ENCODE measurements at places on chromosomes 16 and 17. TPM values are rescaled to one million over a fixed set of nuclear protein-coding genes. Genes with fewer than 3 reads are reported as not detected.

DNA sequence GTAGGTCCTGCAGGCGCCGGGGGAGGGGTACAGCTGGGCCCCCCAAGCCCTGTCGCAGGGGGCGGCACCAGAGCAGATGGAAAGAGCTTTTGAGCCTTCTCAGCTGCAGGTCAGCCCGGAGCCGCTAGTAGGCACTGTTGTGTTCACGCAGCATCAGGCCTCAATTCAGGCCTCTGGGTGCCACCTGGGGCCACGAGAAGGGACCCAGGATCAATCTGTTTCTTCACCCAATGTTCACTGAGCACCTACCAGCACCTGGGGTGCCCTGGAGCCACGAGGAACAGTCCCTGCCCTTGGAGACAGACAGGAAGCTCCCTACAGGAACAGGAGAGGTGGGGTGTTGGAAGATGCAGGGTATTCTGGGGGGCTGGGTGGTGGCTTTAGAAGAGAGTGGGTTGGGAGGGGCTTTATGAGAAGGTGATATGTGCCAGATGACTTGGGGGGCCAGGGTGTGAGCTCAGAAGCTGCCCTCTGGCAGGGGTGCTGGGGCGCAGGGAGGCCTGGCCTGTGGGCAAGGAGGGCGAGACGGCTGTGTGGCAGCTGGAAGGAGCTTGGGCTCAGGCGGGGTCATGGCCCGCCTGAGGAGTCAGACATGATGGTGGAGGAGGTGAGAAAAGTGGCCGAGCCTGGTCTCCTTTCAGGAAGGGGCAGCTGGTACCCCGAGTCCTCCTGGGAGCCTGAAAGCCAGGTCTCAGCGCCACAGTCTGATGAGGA, 121.9 kb upstream of the GSE1 start:
- no peak for DNase-seq

DNA sequence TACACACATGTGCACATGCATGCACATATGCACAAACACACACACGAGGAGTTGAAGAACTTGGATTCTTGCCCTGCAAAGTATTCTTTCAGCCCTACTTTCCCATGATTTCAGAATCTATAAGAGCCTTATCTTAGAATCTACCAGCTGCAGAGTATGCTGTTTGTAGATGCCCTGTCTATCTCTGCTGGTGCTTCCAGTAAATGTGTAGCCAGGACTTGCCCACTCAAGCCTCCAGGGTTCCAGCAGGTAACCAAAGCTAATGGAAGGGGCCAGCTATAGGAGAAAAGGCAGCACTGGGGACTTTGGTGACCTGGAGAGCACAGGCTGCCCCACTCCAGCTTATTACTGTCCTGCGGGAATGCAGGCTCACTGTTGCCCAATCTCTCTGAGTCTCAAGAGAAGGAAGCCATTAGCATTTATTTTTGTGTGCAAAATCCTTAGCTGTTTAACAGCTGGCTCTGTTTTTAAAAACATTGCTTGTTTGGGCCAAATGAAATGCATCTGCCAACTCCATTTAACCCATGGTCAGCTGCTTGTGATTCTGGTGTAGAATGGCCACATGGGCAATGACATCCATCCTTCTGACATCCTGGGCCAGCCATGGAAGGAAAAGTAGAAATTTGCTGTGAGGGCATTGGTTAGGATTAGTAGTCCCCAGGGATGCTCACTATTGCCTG, 28.6 kb upstream of the XYLT1 start:
- no peak for DNase-seq

DNA sequence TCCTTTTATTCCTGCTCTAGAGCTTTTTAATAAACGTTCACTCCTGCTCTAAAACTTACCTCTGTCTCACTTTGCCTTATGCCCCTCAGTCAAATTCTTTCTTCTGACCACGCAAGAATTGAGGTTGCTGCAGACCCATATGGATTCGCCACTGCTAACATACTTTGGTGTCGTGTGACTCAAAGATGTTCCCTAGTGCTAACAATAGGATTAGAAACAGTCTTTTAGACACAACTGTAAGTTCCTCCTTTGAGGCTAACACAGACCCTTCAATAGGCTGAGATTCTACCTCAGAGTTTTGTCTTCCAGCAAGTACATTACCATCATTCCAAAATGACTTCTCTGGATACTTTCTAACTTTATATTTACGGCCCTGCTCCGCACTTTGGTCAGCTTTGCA, 149.5 kb upstream of the COX10 start:
- no peak for DNase-seq

- no peak for DNase-seq
Measured at GRCh38 chr17:2478458-2478857, 33.2 kb downstream of the METTL16 start.

- DNase-seq, result no peak
Measured at GRCh38 chr16:9408297-9408878, 316.9 kb downstream of the HAPSTR1 start.

GRCh38 chr17:35554668-35555067, 6.0 kb downstream of the SLFN14 start:
- no peak for DNase-seq

DNA sequence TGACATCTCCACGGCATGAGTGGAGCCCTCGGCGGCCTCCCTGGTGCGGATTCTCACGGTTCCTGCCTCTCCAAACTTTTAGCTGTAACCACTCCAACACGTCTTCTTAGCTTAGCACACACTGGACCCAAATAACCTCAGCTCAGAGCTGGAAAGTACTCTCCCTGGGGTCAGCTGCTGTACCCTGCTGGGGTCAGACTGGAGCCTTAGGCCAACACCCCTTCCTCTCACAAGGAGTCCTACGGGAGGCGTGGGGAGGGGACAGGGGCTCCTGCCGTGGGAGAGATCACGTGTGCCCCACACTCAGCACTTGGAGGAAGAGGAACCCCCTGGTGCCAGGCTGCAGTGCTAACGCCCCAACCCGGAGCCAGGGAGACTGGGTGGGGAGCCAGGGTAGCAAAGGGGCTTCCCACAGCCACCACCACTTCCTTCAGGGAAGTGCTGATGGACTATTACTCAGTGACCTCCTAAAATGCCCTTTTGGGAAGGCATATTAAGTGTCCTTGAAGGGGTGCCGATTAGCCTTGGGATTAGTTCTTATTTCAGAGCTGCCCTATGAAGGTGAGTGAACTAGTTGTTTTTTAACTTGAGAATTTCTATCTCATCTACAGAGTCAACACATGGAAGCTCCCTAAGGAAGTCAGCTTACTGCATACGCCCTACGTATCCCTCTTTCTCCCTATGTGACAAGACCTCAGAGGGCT, 124.0 kb downstream of the HIC1 start:
- no peak for DNase-seq

GRCh38 chr17:14282726-14283125, 18.2 kb upstream of the HS3ST3B1 start:
- DNase-seq, result no peak

GRCh38 chr17:66580184-66580955, 254.5 kb upstream of the CACNG5 start:
- DNase-seq, result peak; percentile 30

DNA sequence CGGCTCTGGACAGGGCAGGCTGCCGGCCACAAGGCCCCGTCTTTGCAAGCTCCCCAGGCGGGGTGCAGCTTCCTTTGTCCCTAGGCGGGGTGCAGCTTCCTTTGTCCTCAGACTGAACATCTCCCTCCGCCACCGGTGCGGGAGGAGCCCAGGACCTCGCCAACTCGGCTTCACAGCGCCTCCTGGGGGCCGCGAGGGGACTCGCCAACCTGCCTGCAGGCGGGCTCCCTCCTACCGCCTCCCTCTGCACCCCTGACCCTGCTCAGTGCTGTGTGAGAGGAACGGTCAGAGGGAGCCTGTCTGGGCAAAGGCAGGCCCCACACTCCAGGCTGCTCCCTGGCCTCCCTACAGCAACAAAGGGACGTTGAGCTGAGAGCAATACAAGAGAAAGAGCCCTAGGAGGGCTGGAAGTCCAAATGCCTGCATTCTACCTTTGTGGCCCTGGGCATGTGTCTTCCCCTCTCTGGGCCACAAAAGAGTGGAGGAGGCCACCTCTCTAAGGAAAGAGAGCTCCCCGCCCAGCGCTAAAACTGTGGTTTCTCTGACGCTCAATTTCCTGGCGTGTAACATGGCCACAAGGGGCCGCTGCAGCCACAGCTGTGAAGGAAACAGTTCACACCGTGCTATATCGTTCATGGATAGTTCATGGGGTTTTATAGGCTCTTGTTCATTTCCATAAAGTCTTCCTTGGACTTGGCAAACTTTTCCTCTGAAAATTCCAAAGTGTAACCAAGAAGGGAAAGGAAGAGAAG, 20.9 kb upstream of the KRT19 start:
- DNase-seq, result peak; percentile 79

- no peak for DNase-seq
Measured at GRCh38 chr16:80804526-80805383, at the start of gene CDYL2. TSS of gene CDYL2 (minus strand) at chr16:80804598. CDS start at chr16:80804173, 425 bp downstream.

DNA sequence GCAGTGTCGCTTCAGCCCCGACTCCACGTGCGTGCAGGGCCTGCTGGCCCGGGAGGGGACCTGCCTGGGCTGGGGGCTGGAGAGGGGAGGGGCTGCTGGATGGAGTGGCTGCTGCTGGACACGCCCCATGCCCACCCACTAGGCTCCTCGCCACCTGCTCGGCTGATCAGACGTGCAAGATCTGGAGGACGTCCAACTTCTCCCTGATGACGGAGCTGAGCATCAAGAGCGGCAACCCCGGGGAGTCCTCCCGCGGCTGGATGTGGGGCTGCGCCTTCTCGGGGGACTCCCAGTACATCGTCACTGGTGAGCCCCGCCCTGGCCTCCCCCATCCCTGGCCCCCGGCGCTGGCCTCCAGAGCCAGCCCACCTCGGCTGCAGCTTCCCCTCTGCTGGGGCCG, 2.4 kb downstream of the BRICD5 start:
- DNase-seq, result no peak

GRCh38 chr17:61232871-61233270, 166.8 kb upstream of the TBX2 start:
- DNase-seq, result no peak

- no peak for DNase-seq
Measured at GRCh38 chr16:10501016-10501607, 79.3 kb downstream of the EMP2 start.

DNA sequence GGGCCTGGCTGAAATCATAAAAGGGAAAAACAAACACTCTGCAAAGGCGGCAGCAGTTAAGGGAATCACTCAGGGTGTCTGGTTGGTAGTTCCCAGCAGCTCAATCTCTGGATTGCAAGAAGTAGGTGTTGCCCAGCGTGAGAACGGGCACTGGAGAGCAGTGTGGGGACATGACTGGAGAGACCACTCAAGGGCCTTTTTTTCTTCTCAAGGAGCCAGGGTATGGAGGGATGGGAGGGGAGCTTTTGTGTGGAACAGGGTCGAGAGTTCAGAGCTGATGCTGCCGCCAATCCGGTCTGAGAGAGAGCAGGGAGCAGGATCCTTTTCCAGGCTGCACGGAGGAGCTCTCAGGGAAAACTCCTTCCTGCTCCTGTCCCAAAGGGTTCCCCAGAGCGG, 15.2 kb downstream of the SCNN1B start:
- DNase-seq, result no peak

DNA sequence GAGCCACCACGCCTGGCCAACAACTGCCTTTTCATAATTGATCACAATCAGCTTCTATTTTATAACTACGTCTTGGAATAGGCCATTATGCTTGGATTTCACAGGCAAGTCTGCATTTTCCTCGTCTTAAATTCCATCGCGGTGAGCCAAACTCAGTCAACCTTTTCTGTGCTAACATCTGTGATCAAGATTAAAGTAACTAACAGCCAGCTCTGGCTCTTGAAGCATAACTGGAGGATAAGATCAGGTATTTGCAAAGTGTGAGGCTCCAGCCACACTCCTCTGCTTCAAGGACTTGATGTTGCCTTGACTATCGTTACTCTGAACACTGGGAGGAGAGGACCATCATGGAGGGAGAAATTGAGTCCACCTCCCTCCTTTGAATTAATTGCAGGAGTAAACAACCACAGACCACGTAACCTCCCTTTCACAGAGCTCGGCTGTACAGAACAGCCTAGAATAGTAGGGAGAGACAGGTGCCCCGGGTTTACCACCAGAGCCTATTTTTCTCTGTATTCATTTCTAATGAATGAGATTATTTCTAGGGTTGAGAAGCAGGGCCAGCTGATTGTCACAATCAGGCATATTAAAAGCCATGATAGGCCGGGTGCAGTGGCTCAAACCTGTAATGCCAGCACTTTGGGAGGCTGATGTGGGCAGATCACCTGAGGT, 143.0 kb downstream of the XYLT1 start:
- DNase-seq, result no peak

- DNase-seq, result peak; percentile 72
Measured at GRCh38 chr16:17273142-17273561, 197.6 kb downstream of the XYLT1 start.

DNA sequence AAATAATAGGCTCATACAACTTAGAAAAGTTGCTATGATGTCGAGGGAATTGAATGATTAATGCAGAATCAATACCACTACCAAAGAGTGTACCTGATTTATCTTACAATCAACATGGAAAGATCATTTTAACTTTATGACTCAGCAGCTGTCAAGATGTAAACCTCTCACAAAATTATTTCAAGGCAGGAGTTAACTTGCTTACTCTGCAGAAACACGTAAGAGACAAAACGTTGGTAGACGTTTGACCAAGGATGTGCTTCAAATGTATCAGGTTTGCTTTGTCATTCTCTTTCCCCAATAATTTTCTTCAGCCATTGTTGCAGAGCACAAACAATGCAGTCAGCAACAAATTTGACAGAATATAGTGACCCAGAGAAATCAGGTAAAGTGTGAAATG, 415.8 kb upstream of the KIF2B start:
- DNase-seq, result no peak

DNA sequence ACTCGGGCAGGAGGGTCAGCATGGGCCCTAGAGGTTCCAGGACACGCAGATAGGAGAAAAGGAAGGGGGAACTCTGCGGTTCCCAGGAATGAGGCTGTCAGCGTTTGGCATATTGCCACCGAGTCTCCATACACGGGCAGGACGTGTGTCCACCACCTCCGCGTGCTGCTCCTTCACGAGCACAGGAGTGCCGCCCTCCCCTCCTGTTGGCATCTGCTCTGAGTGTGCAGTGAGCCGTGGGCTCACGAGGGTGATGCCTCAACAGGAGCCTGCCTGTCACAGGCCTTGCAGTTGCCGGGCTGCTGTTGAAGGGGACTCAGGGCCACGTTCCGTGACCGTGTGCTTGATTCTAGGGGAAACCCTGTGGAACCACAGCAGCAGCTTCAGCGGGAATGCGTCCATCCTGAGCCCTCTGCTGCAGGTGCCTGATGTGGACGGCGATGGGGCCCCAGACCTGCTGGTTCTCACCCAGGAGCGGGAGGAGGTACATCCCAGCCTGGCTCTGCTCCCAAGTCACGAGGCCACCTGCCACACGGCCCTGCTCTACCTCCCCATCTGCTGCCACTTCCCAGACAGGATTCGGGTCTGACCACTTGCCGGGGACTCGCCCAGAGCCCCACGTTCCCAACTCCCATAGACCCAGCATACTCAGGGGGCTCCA, 14.6 kb downstream of the RGS11 start:
- no peak for DNase-seq

- no peak for DNase-seq
Measured at GRCh38 chr17:50134206-50135110, 4.5 kb upstream of the SAMD14 start.

HCRT gene
- not detected for total RNA-seq

UTS2R gene
- 0.11 TPM for total RNA-seq

TMEM204 gene
- not detected for total RNA-seq

OR2C1 gene
- total RNA-seq, result 0.17 TPM

ANKS3 gene
- total RNA-seq, result 17.9 TPM

IL17C gene
- total RNA-seq, result not detected

Data from LHCN-M2 (cell line).